Progenitor cell of endocrine pancreas (in vitro differentiated cells): ENCODE measurements at places on chromosomes 13 and 19. TPM values are rescaled to one million over a fixed set of nuclear protein-coding genes. Genes with fewer than 3 reads are reported as not detected.
A peak's percentile ranks its signal among the peaks of the same experiment; 100 is the strongest.

S1PR2 gene
- total RNA-seq = 17.9 and 19.2 TPM in 2 replicates

DNA sequence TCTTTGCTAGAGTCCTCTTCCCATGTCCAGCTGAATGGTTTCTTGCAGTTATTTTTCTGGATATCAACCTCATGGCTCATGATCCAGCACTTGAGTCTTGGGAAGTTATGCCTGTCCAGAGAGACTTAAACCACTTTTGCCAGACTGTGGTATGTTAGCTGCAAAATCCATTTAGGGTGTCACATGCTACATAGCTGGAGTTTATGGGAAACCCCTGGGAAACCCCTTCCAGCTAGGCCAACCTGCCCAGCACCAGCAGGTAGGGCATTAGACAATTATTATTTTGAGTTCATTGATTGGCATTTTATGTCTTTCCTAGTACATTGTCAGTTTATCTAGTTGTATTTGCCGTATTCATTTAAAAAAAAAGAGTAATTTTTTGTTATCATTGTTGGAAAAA is 797.8 kb downstream of the EFNB2 start:
- H3K27me3 ChIP-seq = no peaks in the 10 kb centered on the region
- H3K27ac ChIP-seq = no peak overlapping the region
- peaks cover 6% of the 10 kb centered on the region for H3K4me1 ChIP-seq
- no peaks in the 10 kb centered on the region for H3K36me3 ChIP-seq

- no peak overlapping the region for H3K4me3 ChIP-seq
- no peak for DNase-seq
- no peak overlapping the region for H3K27ac ChIP-seq
- H3K36me3 ChIP-seq = peaks cover 4% of the 10 kb centered on the region
- H3K27me3 ChIP-seq = peaks cover 16% of the 10 kb centered on the region
These were observed 5.7 kb downstream of the PTPRS start for GRCh38 chr19:5334824-5335500.

DNA sequence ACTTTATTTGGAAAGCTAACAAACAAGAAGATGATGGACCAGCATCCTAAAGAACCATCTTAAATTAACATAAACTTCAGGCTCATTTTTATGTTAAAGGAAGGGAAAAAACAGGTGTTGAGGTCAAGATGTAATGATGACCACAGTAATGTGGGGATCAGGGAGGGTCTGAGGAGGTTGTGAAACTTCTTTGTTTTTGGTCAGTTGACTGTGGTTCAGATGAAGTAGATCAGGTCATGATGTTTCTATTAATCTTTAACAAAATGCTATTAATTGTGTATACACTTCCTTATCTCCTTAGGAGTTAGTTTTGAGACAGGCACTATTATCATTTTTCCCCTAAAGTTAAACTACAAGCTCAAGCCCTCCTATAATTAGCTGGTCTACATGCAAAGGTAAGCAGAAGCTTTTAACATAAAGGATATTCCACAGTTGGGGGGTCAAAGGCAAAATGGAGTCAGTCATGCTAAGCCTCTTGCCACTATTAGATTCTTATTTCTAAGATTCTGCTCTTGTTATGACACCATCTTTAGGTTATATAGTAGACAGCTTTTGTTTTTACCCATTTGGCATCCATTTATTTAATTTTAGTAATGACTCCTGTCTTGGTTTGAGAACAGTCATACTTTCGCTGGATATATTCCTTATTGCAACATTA is 800.1 kb upstream of the PCDH9 start:
- no peaks in the 10 kb centered on the region for H3K27me3 ChIP-seq
- H3K27ac ChIP-seq = peak overlapping the region; percentile 0
- H3K4me3 ChIP-seq = no peak overlapping the region

DNA sequence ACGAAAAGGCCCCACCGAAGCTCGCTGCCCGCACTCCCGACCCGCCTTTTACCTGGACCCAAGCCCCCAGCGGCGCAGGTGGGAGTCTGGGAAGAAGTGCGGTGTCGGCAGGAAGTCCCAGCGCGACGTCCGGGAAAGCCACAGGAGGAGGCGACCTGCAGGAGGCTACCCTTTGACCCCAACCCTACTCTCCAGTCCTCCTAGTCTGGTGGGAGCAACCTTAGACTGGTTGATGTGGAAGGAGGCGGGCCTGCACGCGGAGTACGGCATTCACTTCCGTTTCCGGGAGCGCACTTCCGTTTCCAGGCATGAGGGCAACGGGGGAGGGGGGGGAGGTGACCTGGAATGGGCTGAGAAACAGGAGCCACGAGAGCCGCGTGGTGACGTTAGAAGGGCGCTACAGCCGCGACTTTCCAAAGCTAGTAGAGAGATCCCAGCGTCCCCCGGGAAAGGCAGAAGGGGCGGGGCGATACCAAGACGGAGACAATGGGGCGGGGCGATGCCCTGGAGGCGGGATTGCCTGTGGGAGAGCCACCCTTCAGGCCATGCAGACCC is 28.5 kb downstream of the ZNF266 start:
- H3K36me3 ChIP-seq = peaks cover 19% of the 10 kb centered on the region
- DNase-seq = no peak
- no peaks in the 10 kb centered on the region for H3K4me1 ChIP-seq
- H3K27ac ChIP-seq = no peak overlapping the region
- no peak overlapping the region for H3K4me3 ChIP-seq

GRCh38 chr19:7986321-7987113 is 18.9 kb downstream of the ELAVL1 start:
- no peak overlapping the region for H3K4me3 ChIP-seq
- no peaks in the 10 kb centered on the region for H3K4me1 ChIP-seq
- no peak for DNase-seq
- H3K27ac ChIP-seq = peak overlapping the region; percentile 34

NKG7 gene
- not detected in 2 replicates for total RNA-seq

TMEM238 gene
- total RNA-seq = 5.0 and 5.6 TPM in 2 replicates

DNA sequence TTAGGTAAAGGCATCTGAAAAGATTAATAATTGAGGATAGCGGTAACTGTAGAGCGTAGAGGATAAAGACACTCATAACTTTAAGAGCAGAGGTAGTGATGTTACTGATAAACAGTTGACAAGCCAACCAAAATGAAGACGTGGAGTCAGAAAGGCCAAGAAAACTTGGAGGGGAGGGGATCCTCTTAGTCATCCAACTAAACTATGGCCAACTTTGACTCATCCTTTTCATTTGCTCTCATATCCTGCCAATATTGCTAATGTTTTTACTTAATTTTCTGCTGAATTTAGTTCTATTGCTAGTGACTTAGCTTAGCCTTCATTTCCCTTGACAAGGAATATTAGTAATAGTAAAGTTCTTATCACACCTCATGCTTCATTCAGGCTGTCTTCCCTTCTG is 13.4 kb downstream of the ITGBL1 start:
- H3K27me3 ChIP-seq = no peaks in the 10 kb centered on the region
- DNase-seq = no peak
- no peak overlapping the region for H3K27ac ChIP-seq
- H3K4me1 ChIP-seq = no peaks in the 10 kb centered on the region

GRCh38 chr19:38142176-38143035 is 81.6 kb downstream of the DPF1 start:
- DNase-seq = peak; percentile 38
- no peaks in the 10 kb centered on the region for H3K4me1 ChIP-seq
- no peak overlapping the region for H3K4me3 ChIP-seq
- no peaks in the 10 kb centered on the region for H3K27me3 ChIP-seq

CTXN1 gene
- 97.9 and 114 TPM in 2 replicates for total RNA-seq

TYK2 gene
- 147 and 148 TPM in 2 replicates for total RNA-seq

DNA sequence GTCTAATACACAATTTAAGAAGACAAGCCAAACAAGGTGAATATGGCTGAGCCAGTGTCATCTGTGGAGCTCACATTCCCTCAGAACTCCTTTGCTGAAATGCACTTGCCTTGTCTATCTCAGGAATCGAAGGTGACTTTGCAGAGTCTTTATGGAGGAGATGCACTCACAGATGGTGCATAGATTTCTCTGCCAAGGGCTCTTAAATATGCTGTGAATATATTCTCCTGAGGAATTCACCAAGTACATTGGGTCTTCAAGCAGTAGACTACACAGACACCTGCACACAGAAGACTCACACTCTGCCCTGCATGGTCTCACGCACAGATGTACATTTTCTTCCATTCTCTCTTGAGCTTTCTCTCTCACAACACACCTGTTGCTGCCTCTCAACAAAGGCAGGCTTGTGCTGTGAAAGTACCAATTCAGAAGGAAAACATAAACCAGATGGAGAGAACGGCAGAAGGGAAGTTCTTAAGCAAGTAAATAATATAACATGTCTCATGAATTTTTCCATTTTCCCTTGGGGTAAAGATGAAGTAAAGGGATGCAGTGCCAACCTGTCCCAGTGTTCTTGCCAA is 174.7 kb downstream of the DLEU7 start:
- H3K27me3 ChIP-seq = no peaks in the 10 kb centered on the region
- H3K4me3 ChIP-seq = no peak overlapping the region
- no peak for DNase-seq
- no peaks in the 10 kb centered on the region for H3K4me1 ChIP-seq
- peaks cover 1% of the 10 kb centered on the region for H3K36me3 ChIP-seq

GRCh38 chr19:30402436-30403202 is 30.4 kb downstream of the ZNF536 start:
- no peak overlapping the region for H3K4me3 ChIP-seq
- H3K4me1 ChIP-seq = peaks cover 9% of the 10 kb centered on the region
- no peak for DNase-seq
- peaks cover 18% of the 10 kb centered on the region for H3K27me3 ChIP-seq
- H3K27ac ChIP-seq = no peak overlapping the region

LILRA6 gene
- total RNA-seq = not detected in 2 replicates

ZFP14 gene
- total RNA-seq = 18.8 and 19.2 TPM in 2 replicates

DNA sequence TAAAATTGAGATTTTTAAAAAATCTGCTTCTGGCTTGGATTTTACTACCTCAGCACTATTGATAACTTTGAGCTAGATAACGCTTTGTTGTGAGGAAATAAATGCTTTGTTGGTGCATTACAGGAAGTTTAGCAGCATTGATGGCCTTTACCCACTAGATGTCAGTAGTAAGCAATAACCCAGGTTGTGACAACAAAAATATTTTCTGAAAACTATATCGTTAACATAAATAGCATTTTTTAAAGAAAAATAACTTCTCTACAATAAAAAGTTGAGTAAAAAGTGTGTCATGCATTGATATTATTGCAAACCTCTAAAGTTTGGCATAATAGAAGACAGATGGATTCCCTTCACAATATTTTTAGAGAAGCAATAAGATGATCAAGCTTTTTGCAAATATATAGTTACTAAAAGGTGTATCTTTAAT is 1246.5 kb downstream of the UQCRFS1 start:
- no peak overlapping the region for H3K27ac ChIP-seq
- H3K27me3 ChIP-seq = peaks cover 13% of the 10 kb centered on the region
- H3K4me1 ChIP-seq = peaks cover under 1% of the 10 kb centered on the region
- no peak for DNase-seq
- no peaks in the 10 kb centered on the region for H3K36me3 ChIP-seq

- no peaks in the 10 kb centered on the region for H3K36me3 ChIP-seq
- no peak overlapping the region for H3K27ac ChIP-seq
- H3K4me1 ChIP-seq = peaks cover 3% of the 10 kb centered on the region
- H3K4me3 ChIP-seq = no peak overlapping the region
- H3K27me3 ChIP-seq = no peaks in the 10 kb centered on the region
These were observed 403.7 kb downstream of the MYO16 start for GRCh38 chr13:109033090-109033489.

JAK3 gene
- total RNA-seq = 0.74 and 0.95 TPM in 2 replicates

FBXW9 gene
- 14.6 and 15.1 TPM in 2 replicates for total RNA-seq

PPAN gene
- total RNA-seq = 51.5 and 54.8 TPM in 2 replicates

GRCh38 chr13:82803341-82803740 is 1078.9 kb downstream of the SLITRK1 start:
- H3K36me3 ChIP-seq = no peaks in the 10 kb centered on the region
- no peak overlapping the region for H3K4me3 ChIP-seq
- no peaks in the 10 kb centered on the region for H3K27me3 ChIP-seq
- no peaks in the 10 kb centered on the region for H3K4me1 ChIP-seq

DNA sequence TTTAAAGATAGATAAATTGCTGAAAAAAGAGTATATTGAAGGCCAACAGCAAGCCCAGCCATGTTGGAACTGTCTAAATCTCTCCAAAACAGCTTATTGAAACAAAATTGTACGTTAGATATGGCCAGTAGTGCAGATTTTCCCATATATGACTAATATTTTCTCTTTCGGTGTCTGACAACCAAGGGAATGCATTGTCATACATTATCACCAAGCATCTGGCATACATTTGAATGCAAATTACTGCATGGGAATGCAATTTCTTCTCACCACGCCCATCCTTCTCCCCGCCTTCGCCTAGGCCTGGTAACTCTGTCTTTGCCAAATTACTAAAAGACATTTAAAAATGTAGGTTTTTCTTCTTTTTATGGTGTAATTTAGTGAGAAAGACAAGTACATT is 32.5 kb upstream of the IRS2 start:
- H3K36me3 ChIP-seq = no peaks in the 10 kb centered on the region
- no peak for DNase-seq
- peaks cover 23% of the 10 kb centered on the region for H3K4me1 ChIP-seq
- no peaks in the 10 kb centered on the region for H3K27me3 ChIP-seq
- H3K4me3 ChIP-seq = no peak overlapping the region
- H3K27ac ChIP-seq = no peak overlapping the region

DNA sequence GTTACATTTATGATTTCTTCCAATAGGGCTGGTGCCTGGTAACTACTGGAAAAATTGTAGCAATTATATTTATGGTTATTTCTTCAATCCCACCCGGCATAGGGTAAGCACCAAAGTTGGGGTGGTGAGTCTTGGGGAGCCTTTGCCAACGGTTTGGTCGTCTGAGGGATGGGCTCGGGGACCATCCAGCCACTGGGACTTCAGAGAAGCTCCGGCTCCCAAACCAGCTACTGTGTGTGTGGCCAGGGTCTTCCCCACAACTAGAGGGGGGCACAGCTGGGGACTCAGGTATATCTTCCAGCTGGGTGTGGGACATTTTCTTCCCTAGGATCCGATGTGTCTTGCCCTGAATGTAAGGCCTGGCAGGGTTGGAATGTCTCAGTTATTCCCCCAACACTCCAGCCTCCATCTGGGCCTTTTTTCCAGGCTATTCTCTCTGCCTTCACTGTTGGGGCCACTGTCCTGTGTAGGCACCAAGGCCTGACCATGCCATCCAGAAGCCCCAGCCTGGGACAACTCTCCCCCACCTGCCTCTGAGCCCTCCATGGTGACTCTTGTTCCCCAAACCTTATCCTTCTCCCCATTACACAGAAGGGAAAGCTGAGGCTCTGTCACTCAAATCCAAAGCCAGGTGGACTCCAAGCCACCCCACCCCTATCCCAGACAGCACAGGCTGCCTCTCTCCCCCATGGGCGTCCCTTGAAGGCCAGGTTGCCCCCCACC is 1.1 kb upstream of the IFI30 start:
- no peak overlapping the region for H3K27ac ChIP-seq
- no peak overlapping the region for H3K4me3 ChIP-seq
- H3K4me1 ChIP-seq = no peaks in the 10 kb centered on the region
- H3K27me3 ChIP-seq = peaks cover 22% of the 10 kb centered on the region
- no peak for DNase-seq
